ENCODE measurements at places on chromosomes 11 and 22.

DNA sequence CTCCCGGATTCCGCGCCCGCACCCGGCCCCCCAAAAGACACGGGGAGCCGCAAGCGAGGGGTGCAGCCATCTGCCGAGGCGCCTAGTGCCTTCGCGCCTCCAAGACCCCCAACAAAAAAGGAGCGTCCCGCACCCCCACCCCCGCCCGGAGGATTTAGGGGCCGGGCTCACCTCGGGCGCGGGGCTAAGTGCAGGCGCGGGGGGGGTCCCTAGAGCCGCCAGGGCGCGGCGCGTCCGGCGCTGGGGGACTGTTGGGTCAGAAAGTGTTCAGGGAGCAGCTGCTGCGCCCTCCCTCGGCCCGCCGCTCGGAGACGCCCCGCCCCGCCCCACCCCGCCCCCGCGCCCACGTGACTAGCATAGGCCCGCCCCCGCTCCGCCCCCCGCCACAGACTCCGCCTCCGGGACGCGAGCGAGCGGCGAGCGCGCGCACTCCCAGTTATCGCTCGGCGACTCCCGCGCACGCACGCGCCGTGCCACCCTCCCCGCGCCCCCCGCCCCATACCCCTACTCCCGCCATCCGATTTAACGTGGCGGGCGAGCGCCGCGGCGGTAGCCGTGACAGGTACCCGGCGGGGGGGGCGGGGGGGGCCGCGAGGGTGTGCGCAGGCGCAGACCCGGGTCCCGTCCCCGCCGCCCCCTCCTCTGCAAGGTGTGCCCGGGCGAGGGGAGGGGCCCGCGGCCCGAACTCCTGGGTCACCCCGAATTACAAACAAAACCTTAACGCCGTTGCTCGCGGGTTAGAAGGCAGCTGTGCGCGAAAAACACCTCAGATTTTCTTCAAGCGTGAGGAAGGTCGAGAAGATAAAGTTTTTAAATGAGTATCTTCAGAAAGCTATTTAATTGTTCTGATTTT, 56.2 kb downstream of the KCNJ4 start:
- DNase-seq, result peak; percentile 75

GRCh38 chr22:28900379-28900925, 17.1 kb downstream of the ZNRF3 start:
- DNase-seq, result no peak

DNA sequence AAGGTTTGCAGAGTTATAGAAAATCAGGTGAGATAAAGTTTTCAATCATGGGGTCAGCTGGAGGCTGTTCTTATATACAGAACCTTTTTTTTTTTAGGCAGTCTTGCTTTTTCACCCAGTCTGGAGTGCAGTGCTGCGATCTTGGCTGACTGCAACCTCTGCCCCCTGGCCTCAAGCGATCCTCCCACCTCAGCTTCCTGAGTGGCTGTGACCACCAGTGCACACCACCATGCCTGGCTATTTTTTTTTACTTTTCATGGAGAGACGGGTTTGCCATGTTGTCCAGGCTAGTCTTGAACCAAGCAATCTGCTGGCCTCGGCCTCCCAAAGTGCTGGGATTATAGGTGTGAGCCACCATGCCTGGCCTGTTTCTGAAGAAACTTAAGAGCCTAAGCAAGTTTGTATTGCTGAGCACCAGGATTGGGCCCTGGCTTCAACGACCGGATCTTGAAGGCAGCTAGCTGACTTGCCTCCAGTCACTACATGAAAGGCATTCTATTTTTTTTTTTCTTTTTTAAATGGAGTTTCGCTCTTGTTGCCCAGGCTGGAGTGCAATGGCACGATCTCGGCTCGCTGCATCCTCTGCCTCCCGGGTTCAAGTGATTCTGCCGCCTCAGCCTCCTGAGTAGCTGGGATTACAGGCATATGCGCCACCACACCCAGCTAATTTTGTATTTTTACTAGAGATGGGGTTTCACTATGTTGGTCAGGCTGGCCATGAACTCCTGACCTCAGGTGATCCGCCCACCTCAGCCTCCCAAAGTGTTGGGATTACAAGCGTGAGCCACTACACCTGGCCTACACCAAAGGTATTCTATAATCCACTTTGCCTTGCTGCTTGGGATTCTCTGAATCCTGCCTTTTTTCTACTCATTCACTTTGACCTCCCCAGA, 7.6 kb downstream of the XBP1 start:
- no peak for DNase-seq

- DNase-seq, result no peak
Measured at GRCh38 chr11:47327949-47328348, 24.6 kb downstream of the MYBPC3 start.

DNA sequence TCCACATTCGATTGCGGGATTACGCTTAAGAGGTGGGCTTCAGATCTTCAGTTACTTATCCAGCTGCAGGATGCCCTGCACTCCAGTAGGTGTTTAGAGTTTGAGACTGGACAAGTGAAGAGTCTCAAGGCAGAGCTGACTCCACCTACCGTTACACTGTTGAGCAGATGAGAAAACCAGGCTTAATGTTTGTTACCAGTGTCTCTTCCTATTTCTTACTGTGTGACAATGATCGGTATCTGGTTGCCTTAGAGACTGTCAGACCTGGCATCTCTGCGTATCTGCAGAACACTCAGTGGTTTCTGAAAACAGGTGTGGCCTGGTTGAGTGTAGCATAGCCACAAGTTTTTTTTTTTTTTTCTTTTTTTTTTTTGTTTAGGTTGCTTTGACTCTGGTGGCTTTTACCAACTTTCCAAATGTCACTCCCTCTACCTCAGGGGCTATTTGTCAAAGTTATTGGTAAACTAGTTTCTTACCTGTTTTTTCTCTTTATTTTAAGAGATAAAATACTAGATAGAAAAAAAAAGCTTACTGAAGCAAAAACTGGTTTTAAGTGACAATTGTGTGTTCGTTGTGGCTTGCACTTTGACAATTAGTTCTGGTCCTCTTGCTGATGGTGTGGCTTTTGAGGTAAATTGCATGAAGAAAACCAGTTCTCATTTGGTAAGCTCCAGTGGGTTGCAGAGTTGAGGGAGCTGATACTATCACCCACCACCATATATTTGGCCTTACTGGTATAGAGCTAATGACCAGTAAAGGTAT, 284.8 kb downstream of the ETS1 start:
- DNase-seq, result peak; percentile 63

DNA sequence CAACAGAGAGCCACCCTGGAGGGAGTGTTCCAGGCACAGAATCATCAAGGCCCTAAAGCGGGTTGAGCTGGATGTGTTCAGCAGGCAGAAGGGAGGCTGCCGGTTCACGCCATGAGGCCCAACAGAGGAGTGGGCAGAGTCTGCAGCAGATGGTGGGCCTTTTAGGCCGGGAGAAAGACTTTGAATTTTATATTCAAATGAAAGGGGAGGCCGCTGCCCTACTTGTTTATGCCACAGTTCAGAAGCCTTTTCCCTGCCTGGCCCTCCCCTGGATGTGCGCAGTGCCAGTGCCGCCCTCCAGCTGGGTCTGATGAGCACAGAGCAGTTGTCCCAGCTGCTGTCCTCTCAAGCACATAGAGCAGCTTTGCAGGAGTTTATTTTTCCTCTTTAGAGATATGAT, 46.9 kb upstream of the TTC12 start:
- DNase-seq, result no peak

DNA sequence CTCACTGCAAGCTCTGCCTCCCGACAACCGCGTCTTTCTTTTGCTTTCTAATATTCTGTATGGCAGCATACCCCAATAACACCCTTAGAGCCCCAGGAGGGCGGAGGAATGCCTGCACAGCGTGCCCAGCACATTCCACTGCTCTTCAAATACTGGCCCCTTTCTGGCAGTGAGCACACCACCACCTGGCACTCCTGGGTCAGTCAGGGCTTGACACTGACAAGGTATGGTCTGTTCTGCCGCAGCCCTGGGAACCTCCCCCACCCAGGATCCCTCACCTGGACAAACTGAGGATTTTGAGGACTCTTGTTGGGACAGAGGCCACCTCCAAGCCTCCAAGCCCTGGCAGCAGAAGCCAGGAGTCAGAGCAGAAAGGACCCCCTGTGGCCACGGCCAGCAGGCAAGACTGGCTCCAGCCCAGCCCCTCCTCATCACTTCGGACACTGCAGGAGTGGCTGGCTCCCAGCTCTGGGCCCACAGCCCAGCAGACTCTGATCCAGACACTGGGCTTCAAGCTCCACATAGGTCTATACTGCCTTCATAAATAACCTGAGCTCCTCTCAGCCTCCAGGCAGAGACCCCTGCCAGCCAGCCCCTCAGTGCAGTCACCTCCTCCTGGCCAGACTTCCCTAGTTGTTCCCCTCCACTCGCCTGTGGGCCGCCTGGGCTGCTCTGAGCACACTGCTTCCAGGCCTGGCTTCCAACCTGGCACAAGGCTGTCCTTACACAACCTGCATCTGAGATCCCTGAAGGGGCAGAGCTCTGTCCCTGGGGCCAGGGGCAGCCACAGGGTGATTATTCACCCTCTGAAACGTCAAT, 14.5 kb downstream of the CARS1 start:
- DNase-seq, result no peak

GRCh38 chr11:41301023-41301422, 158.4 kb downstream of the LRRC4C start:
- DNase-seq, result no peak

All from activated naive CD4-positive, alpha-beta T cell treated with Interleukin-2 at 50 U/mL for 16 hours (primary cell).